NCI-H1436 treated with DMSO at 0.1 percent for 48 hours (cell line): ENCODE measurements at places on chromosomes 16 and 17.

DNA sequence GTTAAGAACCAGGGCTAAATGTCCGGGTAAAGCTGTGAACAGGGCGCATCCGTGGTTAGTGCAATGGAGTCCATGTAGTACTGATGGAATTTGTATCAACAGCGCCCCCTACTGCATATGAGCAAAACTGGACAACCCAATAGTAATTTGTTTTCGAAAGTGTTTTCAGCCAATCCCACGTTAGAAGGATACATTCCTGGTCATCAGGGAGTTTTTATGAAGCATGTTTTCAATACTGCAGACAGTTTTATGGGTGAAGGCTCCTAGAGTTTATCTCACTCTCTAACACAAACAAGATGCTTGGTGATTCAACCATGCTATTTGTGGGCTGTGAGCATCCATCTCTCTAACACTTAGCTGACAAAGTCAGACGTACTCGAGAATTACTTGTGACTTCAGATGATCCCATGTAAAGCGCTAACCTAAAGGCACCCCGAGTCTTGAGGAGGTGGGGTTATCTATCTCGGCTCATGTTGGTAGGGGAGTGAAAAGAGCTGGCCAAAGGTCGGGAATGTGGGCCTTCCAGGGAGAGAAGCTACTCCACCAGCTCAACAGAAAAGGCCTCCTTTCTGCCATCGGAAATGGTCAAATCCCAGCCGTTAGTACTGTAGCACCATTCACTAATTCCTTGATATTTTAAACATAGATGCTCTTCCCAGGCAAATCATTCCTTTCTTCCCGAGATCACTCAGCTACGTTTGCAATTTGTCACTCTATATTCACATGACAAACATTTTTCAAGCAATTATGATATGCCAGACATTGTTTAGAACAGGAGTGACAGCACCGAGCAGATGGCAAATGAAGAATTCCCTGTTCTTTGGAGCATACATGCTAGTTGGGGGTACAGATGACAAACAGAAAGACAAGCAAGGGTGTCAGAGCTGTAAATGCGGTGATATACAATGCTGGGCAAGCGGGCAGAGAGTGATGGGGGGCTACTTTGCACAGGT, 46.9 kb upstream of the HNF1B start:
- no peak for DNase-seq

DNA sequence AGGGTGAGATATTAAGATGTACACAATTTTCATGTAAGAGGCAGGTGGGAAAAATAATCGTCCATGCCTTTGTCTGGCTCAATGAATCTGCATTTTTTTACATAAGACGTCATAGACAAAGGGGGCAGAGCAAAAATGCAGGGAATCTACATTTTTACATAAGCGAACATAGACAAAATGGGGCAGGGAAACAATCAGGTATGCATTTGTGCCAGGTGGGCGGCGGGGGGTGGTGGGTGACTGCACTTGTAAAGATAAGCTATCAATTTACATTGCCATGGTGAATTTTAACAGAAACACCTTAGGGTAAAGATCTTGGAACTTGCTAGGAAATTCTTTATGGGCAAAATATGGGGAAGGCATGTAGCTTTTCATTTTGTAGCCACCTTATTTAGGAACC, 96.3 kb upstream of the CES5A start:
- DNase-seq: no peak

GRCh38 chr17:63847525-63848249, 5.2 kb upstream of the SMARCD2 start:
- no peak for DNase-seq

GRCh38 chr17:64741038-64741641, 79.0 kb upstream of the SMURF2 start:
- DNase-seq: no peak

- no peak for DNase-seq
These were observed 22.2 kb downstream of the SLC38A8 start for GRCh38 chr16:84020353-84020752.

DNA sequence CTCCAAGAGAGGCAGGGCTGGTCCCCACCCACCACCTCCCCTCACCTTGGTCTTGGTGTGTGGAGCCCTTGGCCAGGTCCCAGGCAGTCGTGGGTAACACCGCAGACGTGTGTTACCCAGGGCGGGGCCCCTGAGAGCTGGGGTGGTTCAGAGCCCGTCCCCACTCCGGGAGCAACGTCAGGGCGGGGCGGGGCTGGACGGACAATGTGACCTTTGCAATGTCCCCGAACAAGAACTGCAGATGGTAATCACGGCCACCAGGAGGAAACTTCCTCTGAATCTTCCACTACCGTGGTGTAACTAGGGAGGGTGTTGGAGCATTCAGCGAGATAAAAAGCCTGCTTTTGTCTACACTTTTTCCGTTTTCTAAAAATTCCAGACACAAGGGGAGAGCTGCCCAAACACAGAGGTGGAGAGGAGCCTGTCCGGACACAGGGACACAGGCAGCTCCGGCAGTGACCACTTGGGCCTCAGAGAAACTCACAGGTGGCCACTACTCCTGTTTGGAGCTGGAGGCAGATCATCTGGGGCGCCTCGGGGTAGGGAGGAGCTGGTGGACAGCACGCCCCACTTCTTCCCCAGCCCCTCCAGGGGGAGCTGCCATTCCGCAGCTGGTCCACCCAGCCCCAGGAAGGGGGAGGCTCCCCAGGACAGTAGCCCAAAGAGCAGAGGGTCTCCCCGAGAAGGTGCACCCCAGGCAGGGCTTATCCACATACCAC, 14.2 kb upstream of the SLC38A10 start:
- no peak for DNase-seq

DNA sequence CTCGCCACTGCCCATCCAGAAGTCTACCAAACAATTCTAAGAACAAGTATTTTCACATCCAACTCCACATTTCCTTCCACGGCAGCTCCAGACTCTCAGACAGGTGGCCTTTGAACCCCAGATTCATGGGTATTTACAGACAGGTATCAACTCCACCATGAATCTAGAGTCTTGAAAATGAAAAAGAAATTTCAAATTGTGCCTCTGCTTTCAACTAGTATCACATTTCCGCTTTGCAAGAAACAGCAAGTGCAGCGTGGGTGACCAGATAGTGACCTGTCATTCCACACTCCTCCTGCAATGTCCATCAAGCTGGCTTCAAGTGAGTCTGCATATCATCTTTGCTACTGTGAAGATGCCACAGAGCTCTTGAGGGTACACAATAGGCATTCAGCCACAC, 232.4 kb upstream of the RPL38 start:
- DNase-seq: no peak

- DNase-seq: no peak
These were observed 127.8 kb downstream of the CPPED1 start for GRCh38 chr16:12675852-12676251.

GRCh38 chr16:62277942-62278341, 241.7 kb upstream of the CDH8 start:
- DNase-seq: no peak

DNA sequence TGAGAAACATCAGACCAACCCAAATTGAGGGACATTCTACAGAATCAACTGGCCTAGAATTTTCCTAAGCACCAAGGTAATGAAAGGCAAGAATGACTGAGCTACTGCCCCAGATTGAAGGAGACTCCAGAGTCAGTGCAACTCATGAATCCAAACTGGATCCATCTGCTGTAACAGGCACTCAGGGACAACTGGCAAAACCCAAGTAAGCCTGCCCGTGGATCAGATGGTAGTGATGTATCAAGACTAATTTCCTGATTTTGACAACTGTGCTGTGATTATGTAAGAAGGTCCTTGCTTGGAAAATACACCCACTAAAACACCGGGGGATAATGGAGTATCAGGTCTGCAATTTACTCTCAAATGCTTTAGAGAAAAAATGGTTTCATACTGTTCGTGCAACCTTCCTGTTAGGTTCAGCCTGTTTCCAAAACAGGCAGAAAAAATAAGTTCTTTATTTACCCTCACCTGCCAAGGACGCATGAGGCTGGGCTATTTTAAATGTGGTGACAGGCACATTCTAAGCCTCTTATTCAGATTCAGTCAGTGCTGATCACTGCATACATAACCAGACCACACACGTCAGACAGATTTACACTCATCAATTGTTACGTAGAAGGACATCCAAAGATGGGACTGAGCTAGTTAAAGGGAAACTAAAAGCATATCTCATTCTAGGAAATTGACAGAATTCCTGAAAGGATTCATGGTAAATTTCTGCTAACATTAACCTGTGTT, 7.0 kb downstream of the MBTPS1 start:
- no peak for DNase-seq

- peak; percentile 93 for DNase-seq
These were observed at the start of gene BORCS6 for GRCh38 chr17:8189711-8190477. Gene BORCS6, minus strand, starts transcription at chr17:8190180. Its CDS starts 40 bp downstream, at chr17:8190140.

DNA sequence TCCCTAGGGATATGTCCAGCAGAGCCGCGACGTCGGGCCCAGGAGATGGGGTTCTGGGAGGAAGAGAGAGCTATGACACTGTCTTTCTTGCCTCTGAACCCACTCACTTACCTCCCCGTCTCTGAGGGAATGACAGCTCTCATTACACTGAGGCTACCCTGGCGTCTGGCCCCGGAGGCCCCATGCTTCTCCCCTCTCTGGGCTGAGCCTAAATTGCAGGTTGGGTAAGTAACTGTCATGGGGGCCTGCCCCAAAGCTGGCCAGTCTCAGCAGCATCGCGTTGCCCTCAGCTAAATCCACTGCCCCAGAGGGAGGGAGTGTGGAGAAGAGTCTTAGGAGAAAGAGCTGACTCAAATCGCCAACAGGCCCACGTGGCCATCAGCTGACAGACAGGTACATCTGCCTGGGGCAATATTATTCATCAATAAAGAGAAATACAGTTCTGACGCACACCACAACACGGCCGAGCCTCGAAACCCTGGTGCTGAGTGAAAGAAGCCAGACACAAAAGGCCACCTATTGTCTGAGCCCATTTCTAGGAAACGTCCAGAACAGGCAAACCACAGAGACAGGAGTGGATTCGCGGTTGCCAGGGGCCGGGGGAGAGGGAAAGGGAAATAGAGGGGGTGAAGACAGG, 156.4 kb downstream of the C16orf95 start:
- DNase-seq: no peak

- DNase-seq: no peak
These were observed 106.7 kb upstream of the FOXF1 start for GRCh38 chr16:86403541-86404163.

DNA sequence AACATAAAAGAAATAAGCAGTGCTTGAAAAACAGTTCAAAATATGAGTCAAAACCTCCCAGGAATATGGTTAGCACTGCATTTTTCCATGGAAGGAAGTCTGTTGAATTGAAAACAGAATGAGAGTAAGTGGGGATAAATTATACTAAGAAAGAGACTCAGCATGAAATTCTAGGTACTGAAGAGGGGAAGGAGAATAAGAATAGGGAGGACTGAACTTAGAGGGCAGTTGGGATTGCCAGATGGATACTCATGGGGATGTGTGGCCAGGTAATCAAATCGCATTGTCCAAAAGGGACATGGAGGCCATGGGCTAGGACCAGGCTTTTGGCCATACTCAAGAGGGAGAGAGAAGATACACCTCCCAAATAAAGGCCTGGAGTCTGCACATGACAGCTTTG, 247.9 kb downstream of the CDH13 start:
- DNase-seq: no peak

- DNase-seq: no peak
These were observed 797 bp downstream of the NUDT7 start for GRCh38 chr16:77723108-77723514.

DNA sequence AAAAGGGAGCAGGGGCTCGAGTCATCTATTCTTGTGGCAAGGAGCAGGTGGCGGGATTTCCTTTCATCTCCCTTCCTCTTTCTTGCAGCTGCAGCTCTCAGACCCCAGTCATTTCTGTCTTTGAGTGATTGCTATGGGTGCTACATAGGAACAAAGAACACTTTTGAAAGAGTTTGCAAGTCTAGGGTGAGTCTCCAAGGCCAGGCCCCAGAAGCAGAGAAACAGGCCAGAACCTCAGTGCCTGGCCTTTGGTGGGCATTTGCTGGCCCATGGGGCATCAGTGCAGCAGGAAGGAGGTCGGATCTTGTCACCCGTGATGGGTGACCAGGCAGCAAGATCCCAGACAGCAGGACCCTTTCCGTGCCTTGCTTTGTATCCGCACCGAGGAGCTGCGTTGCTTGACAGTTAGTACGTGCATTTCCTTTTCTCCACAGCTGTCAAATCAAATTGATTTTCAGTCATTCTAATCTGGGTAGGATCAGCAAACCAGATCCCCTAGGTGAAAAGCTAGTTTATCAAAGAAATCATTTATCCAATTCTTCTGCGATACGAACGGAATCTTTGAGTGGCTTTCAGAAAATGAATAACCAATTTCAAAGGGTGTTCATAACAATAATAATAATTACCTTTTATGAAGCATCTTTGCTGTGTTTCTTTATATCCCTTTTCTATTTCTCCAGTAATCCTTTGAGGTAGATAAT, 244.6 kb upstream of the MAF start:
- DNase-seq: no peak

GRCh38 chr17:46764709-46765401, 53.6 kb downstream of the WNT3 start:
- no peak for DNase-seq

DNA sequence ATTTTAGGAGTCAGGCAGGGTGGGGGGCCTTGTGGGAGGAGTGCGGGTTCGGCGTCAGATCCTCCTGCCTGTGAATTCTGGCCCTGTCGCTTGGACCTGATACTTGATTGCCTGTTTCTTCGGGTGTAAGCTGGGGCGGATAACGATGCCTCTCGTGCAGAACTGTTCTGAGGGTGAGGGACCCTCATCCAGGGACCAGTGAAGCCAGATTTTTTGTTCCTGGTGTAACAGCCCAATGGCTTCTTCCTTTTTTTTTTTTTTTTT, 1.3 kb downstream of the TBCD start:
- DNase-seq: no peak

DNA sequence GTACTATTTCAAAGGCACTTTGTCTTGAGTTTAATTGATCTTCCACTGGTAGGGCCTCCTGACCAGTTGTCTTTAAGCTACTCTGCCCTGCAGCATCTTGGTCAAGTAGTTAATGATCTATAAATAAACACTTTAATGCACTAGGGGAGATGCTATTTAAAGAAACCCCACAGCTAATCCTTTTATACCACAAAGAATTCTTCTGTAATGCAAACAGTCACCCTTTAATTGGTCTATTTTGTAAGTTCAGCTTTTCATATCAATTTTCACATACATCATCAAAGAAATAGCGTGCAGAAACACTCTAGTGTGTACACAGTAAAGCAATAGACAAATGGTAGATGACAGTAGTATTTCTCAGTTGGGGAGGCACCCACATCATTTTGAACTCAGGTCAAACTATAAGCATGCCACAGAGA, 70.3 kb downstream of the PMP22 start:
- no peak for DNase-seq
